ENCODE measurements at places on chromosomes 11 and 22.
A peak's percentile ranks its signal among the peaks of the same experiment; 100 is the strongest.

- no peak for ATAC-seq
Measured at GRCh38 chr22:30665786-30666185, 1.9 kb downstream of the DUSP18 start.

- peak; percentile 53 for ATAC-seq
Measured at GRCh38 chr22:43273902-43274484, 69.2 kb downstream of the SCUBE1 start.

- ATAC-seq: no peak
Measured at GRCh38 chr11:108035690-108036089, 27.0 kb downstream of the CUL5 start.

DNA sequence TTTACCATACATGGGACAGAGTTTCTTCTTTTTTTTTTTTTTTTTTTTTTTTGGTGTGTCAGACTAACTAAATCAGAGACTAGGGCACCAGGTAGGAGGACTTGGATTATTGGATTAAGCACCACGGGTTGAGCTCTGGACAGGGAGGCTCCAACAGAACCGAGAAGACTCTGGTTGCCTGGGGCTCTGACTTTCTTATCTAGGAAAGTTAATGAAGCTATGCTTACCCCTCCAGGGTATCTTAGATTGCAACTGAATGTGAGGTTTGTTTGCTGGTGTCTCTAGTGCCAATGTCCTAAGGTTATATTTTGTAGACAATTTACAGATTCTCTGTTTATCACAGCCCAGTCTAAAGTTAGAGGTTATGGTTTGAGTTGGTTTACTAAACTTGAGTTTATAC lies 18.1 kb downstream of the ETS1 start:
- no peak for ATAC-seq

DNA sequence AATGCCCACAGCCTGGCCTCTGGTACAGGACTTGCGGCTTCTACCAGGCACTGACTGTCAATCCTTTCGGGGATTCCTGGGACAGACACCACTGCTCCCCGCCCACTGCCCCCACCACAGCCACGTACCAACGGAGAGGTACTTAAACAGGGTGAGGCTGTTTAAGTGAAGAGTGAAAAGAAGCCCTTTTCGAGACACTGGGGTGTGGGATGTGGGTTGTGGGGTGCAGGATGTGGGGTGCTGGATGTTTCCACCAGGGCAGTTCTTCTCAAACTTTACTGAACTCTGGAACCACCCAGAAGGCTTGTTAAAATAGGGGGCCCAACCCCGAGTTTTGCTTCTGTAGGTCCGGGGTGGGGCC lies 34.2 kb upstream of the PRR5 start:
- peak; percentile 73 for ATAC-seq

- no peak for ATAC-seq
Measured at GRCh38 chr11:1297011-1297575, 12.3 kb downstream of the TOLLIP start.

- peak; percentile 12 for ATAC-seq
Measured at GRCh38 chr11:76798671-76799065, 15.5 kb downstream of the TSKU start.

DNA sequence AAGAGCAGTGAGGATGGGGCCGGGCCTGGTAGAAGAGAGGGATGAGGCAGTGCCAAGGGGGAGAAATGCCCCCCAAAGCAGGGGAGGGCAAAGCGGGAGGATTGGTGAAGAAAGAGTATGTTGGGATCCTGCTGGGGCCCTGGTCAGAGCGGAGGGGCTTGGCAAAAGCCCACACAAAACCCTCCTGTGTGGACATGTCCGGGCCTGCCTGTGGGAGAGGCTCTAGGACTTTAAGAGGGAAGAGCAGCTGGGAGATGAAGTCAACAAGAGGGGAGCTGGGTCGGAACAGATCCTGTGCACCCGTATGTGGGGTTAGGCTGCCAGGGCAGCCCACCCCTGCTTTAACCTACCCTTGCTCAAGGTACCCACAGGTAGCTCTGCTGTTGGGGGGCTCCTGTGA lies 25.8 kb downstream of the ART5 start:
- ATAC-seq: no peak

- ATAC-seq: no peak
Measured at GRCh38 chr11:120666121-120666639, 154.6 kb downstream of the GRIK4 start.

GRCh38 chr11:68213555-68214172 lies 568 bp upstream of the KMT5B start:
- ATAC-seq: peak; percentile 53

DNA sequence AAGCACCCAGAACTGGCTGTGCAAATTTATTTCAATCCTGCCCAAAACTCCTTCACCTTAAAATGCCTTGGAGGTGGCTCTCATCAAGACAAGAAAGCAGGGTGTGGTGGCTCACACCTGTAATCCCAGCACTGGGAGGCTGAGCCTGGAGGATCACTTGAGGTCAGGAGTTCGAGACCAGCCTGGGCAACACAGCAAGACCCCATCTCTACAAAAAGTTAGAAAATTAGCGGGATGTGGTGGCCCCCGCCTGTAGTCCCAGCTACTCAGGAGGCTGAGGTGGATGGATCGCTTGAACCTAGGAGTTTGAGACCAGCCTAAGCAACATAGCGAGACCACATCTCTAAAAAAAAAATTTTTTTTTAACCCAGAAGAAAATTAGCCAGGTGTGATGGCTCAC lies 689 bp upstream of the RAB39A start:
- no peak for ATAC-seq

GRCh38 chr11:44829838-44830237 lies 103.1 kb downstream of the TSPAN18 start:
- no peak for ATAC-seq

GRCh38 chr11:17473071-17473744 lies 3.4 kb downstream of the ABCC8 start:
- no peak for ATAC-seq

- ATAC-seq: no peak
Measured at GRCh38 chr11:114091516-114092397, 32.2 kb downstream of the ZBTB16 start.

DNA sequence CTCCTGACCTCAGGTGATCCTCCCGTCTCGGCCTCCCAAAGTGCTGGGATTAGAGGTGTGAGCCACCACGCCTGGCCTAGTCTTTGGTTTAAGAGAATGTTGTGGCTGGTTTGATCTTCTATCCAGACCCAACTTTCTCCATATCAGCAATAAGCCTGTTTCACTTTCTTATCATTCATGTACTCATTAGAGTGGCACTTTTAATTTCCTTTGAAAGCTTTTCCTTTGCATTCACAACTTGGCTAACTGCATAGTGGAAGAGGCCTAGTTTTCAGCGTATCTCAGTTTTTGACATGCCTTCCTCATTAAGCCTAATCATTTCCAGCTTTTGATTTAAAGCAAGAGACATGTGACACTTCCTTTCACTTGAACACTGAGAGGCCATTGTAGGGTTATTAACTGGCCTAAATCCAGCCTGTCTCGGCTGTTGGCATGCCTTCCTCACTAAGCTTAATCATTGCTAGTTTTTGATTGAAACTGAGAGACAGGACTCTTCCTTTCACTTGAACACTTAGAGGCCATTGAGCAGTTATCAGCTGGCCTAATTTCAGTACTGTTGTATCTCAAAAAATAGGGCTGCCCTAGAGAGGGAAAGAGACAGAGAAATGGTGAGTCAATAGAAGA lies 13.1 kb upstream of the RPL3 start:
- peak; percentile 78 for ATAC-seq

DNA sequence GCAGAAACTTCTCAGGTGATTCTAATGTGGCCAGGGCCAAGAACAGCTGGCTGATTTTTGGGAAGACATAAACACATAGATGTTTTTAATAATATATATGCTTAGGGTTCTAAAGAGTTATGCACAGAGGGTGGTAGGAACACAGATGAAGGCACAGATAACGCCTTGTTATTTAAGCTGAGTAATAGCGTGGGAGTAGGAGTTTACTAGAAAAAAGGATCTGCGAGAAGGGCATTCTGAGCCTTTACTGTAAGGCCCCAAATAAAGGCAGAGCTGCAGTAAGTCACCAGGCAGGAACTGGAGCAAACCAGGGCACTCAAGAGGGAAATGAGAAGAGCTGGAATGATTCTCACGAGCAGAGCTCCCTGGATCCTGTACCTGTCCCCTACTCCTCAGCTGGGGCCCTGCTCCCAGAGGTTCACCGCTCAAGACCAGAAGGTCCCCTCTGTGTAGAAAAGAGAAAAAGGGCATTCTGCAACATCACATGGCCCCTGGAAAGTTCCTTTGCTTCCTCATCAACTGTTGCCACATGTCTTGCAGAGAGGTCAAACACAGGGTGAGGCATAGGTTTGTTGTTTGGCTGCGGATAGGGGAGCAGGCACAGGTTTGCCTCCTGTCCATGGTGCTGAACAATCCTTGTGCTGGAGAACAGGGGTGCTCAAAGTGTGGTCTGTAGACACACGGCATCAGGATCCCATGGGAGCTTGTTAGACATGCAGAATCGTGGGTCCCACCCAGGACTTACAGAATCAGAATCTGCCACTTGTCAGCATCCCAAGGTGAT lies 125.7 kb downstream of the TENM4 start:
- ATAC-seq: no peak

GRCh38 chr22:28670756-28671155 lies 8.9 kb downstream of the TTC28 start:
- no peak for ATAC-seq

DNA sequence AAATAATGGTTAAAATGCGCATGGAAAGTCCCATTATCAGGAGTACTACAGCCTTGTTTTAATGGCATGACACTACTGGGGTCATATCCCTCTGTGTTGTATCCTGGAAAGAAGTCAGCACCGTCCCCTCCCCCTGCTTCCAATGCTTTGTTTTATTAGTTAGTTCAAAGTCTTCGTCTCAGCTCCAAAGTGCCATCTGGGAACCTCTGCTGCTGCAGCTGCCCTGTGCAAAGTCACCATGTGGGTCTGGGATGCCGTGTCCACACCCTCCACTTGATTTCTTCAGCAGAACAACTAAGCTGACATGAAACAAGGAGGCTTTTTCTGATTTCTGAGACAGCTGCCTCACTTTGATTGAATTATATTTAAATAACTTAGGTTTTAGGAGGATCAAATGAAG lies 29.5 kb upstream of the NCAM1 start:
- no peak for ATAC-seq

- no peak for ATAC-seq
Measured at GRCh38 chr11:36019005-36019596, 75.2 kb downstream of the LDLRAD3 start.
